GM12878 (cell line): ENCODE measurements at places on chromosomes 6 and 20. TPM values are rescaled to one million over a fixed set of nuclear protein-coding genes. Genes with fewer than 3 reads are reported as not detected.
A peak's percentile ranks its signal among the peaks of the same experiment; 100 is the strongest.

GRCh38 chr6:154878871-154879491 is 116.1 kb upstream of the TIAM2 start:
- DNase-seq, result no peak

DNA sequence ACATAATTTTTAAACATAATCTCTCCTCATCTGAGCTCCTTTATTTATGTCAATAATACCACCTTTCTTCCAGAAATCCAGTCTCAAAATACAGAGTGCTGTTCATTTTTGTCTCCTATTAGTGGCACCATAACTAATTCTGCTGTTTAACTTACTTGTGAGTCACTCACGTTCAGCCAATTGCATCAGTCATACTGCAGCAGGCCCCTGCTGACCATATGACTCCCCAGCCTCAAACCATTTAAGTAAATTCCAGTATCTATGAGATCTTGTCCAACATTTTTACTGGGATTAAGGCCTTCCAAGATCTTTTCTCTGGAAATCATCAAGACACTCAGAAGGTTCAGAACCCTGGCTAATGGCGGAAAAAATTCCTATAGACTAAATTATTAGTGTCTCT is 982.2 kb upstream of the MAP3K7 start:
- no peak for DNase-seq

GRCh38 chr6:2385471-2385983 is 140.1 kb upstream of the GMDS start:
- DNase-seq, result no peak

DNA sequence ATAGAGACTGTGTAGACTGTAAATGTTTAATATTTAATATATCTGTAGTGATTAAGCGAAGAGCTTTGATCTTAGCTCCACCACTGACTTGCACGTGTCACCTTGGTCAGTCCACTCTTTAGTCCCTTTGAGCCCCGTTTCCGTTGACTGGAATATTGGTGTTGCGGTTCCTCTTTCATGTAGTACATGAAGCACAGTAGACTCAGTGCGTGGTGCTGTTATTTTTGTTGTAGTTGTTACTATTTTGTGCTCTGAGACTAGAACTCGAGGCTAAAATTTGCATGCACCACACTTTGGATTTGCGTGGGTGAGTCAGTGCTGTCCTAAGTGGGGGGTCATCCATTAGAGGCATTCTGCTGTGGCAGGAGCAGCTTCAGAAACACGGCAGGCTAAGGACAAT is 291.4 kb downstream of the QKI start:
- peak; percentile 85 for DNase-seq

DNA sequence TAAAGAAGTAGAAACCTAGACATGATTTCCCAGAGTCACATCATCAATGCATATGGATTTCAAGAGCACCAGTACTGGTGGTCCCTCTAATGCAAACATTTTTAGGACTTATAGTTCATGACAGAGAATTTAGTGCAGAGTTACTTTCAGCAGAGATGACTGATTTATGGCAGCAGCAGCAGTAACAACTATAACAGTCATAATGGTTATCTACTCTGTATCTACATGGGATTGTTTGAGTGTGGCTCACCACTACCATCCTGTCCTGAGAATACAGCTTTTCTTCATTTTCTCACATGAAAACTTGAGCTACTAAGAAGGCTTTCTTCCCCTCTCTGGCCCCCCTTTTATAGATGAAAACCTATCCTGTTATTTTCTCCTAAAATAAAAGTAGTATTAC is 128.5 kb upstream of the ENPP5 start:
- DNase-seq, result no peak

Gene KCNG1
- not detected in 2 replicates for total RNA-seq

Gene TSPO2
- total RNA-seq, result not detected in 2 replicates

GRCh38 chr6:9195322-9195721 is 760.0 kb upstream of the SLC35B3 start:
- DNase-seq, result no peak

Gene RAB5IF
- total RNA-seq, result 94.4 and 98.8 TPM in 2 replicates

GRCh38 chr6:164417537-164418261 is 891.7 kb downstream of the C6orf118 start:
- no peak for DNase-seq

Gene BLCAP
- total RNA-seq, result 42.0 and 51.2 TPM in 2 replicates

DNA sequence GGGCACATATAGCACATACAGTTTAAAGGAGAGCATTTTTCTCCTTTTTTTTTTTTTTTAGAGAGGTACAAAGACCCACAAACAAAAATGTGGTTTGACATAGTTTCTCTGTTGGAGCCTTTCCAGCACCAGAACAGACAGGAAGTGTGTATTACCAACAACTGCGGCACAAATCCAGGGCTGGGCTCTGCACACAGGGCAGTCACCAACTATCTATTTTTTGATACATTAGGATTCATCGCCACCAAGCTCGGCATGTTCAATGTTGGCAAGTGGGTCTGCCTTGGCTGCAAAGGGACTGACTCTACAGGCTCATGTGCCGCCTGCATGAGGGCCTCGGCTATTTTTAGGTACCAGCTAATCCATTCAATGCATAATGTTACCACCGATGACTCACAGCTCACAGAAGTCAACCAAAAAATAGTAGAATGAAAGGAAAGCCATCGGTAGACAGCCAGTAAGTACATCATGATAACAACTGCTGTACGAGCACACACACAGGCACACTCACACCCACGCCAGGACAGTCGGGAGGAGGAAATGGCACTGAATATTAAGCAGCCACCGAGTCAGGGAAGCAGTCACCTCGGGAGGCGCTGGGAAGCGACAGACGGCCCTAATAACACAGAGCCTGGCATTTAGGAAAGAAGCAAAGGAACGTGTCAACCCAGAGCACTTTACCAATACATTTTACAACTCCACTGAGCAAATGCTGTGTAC is 81.6 kb downstream of the GMPR start:
- DNase-seq, result peak; percentile 59

Gene CNR1
- 15.4 TPM in 2 replicates for total RNA-seq

GRCh38 chr6:157443066-157443800 is 62.2 kb downstream of the ZDHHC14 start:
- DNase-seq, result peak; percentile 80

Gene HTR1E
- not detected in 2 replicates for total RNA-seq

DNA sequence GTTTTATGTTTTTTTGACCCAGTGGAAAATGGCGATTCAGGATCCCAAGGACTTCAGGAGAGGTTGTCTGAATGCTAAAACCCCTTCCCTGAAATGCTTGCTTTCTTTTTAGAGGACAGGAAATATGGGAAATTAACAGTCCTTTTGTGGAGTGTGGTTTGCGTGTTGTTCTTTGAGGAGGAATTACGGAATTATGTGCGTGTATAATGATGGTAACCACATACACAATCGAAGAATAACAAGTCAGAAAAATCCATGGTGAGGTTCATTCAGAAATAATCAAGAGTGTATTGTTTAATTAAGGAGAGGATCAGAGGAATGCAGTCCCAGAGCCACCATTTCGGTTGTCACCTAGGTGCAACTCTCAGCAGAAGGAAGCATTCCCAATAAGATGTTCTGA is 73.2 kb downstream of the PHACTR3 start:
- no peak for DNase-seq

Gene RBPJL
- 0.18 TPM in 1 of 2 replicates, not detected in the other for total RNA-seq

Gene PSMB9
- total RNA-seq, result 237 and 271 TPM in 2 replicates

DNA sequence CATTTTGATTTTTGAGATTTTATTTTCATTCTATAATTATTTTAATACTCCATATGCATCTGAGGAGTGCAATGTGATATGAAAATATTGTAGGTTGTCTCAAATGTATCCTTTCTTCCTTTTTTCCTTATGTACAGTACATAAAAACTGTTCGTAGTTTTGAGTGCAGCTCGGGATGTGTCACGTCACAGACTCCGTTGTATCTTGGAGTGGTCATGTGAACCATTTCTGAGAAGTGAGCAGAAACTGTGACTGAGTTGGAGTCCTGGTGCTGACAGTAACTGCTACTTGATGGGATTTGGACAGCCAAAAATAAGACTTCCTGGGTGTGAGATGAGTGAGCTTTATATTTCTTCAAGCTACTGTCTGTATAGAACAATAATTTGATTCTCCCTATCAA is 761.4 kb upstream of the MAN1A1 start:
- no peak for DNase-seq

- DNase-seq, result no peak
Measured at GRCh38 chr6:41470029-41470330, 76.2 kb upstream of the FOXP4 start.

DNA sequence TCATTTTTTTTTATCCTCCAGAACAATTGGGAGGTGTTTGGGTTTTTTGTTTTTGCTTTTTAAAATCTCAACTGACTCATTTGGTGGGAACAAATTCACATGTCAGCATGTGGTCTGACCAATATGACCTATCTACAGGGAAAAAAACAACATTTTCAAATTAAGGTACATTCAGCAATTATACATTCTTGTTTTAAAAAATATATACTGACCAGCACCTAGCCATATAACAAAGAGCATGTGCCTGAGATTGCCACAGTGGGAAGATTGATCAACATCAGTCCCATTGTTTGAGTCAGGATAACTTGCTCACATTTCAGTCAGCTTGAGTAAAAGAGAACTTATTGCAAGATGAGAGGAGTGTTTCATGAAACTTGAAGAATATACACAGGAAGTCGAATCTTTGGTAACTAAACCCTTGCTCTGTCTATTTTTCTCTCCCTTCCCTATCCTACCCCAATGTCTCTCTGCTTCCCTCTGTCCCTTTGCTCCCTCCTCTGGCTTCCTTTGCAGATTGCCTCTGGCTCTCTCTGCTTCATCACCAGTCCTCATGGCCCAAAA is 163.2 kb upstream of the TAB2 start:
- no peak for DNase-seq

- no peak for DNase-seq
Measured at GRCh38 chr6:43951063-43951755, 176.0 kb downstream of the MRPL14 start.

- no peak for DNase-seq
Measured at GRCh38 chr6:21885111-21885510, 291.6 kb downstream of the SOX4 start.

Gene TTK
- 28.9 and 29.4 TPM in 2 replicates for total RNA-seq

DNA sequence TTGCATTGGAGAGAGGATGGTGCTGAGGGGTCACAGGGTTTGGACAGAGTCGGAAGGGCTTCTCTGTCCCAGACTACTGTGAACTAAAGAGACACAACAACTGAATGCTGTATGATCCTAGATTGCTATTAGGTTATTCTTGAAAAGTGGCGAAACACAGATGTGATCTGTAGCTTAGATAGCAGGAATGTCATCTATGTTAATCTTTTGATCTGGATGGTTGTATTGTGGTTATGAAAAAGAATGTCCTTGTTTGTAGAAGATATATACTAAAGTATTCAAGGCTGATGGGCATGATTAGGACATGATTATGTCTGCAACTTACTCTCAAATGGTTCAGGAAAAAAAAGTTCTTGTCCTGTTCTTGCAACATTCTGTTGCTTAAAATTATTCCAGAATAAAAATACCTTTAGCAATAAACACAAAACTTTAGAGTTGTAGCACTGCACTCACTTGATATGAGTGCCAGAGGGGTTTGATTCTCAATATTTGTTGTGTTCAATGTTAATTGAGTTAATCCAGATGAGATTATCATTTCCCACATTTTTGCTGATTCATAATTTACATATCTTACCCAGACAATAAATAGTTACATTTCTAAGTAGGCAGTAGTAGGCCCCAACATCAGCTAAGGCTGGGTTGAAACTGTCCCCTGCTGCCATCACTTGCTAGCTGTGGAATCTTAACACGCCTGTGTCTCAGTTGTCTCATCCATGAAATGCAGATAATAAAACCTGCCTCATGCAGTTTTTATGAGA is 645.2 kb downstream of the KIF16B start:
- DNase-seq, result no peak

DNA sequence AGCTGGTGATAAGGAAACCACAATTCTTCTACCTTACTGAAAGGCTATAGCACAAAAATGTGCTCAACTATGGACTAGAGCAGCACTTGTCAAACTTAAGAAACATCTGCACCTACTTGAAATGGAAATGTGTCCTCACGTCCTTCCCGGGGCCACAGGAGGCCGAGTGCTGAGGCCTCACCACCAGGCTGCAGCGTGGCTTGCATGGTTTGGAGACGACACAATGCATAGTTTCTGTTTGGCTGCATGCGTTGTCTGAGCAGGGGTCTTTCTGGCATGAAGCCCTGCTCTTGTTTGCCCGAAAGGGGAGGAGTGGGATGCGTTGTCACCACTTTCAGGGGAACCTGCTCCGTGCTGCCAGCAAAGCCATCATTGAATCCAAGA is 228.8 kb downstream of the TTLL2 start:
- DNase-seq, result no peak

Gene MMP24
- not detected in 2 replicates for total RNA-seq

DNA sequence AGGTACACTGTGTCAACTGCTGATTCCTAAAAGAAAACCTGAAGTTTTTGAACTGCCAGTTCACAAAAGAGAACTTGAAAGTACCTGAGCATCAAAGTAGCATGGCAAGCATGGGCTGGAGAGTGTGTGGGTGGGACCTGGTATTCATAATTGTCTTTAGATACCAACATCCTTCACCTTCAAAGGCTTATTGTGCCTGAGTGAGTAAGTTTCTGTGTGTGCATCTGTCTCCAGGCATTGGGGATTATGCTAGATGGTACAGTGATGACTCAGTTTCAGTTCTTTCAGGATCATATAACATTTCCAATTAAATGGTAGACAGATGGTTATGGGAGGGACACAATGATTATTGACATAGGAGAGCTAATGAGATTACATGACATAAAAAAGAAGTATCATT is 238.5 kb downstream of the ZFAND3 start:
- DNase-seq, result peak; percentile 20

- no peak for DNase-seq
Measured at GRCh38 chr6:27829453-27830211, 82.6 kb downstream of the OR2B2 start.

DNA sequence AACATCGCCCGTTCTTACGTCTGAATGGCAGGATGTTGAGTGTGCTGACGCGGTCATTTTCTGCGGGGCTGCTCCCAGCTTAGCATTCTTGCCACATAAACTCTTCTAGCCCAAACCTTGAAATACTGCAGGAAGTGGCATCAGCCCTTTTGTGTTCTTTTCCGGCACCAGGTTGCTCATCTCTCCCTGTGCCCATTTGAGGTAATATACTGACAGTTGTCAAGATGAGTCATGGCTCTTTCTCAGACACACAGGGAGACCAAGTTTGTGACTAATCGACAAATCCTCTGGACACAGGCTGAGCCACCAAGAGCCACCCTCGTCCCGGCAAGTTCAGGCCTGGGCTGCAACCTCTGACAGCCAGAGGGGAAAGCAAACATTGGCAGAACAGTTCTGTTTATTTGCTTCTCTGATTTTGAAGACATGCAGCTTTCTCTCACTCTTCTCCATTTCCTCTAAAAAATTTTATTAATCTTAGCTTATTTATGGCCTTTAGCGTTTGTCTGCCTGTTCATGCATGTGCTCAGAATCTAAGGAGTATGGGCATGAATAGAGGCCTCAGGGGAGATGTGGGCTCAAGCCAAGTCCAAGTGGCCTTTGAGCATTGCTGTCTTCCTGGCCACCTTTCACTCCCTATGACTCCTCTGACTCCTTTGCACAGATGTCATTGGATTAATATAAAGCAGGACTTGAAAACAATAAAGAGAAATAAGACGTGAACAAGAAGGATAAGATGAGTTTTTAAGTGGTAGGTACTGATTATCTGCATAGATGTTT is 328.2 kb upstream of the JAG1 start:
- no peak for DNase-seq

Gene DLK2
- 0.38 and 0.40 TPM in 2 replicates for total RNA-seq

- peak; percentile 60 for DNase-seq
Measured at GRCh38 chr6:130624046-130624445, 203.2 kb upstream of the SMLR1 start.

GRCh38 chr20:31842471-31843157 is 2.8 kb downstream of the FOXS1 start:
- no peak for DNase-seq

Gene SLCO4A1
- total RNA-seq, result 13.3 and 16.1 TPM in 2 replicates

- no peak for DNase-seq
Measured at GRCh38 chr20:51616060-51616459, 73.5 kb upstream of the NFATC2 start.

Gene PTPN1
- 72.8 and 74.7 TPM in 2 replicates for total RNA-seq

GRCh38 chr6:25193460-25194171 is 85.6 kb upstream of the CARMIL1 start:
- no peak for DNase-seq
